ENCODE measurements at places on chromosomes 16 and 17. TPM values are rescaled to one million over a fixed set of nuclear protein-coding genes. Genes with fewer than 3 reads are reported as not detected.

The CCL1 gene
- total RNA-seq, result not detected

The SHPK gene
- total RNA-seq, result 8.5 TPM

The MT2A gene
- total RNA-seq, result 200 TPM

The SLC12A3 gene
- not detected for total RNA-seq

The HSD11B2 gene
- 1.3 TPM for total RNA-seq

The ERBB2 gene
- total RNA-seq, result 7.8 TPM

The SMARCD2 gene
- total RNA-seq, result 90.3 TPM

The DHX8 gene
- total RNA-seq, result 42.6 TPM
